Cortex of kidney (tissue), 1 donor: ENCODE measurements at places on chromosomes 6 and 20.

GRCh38 chr6:158095031-158095430 lies 73.0 kb downstream of the SERAC1 start:
- no peak for DNase-seq

DNA sequence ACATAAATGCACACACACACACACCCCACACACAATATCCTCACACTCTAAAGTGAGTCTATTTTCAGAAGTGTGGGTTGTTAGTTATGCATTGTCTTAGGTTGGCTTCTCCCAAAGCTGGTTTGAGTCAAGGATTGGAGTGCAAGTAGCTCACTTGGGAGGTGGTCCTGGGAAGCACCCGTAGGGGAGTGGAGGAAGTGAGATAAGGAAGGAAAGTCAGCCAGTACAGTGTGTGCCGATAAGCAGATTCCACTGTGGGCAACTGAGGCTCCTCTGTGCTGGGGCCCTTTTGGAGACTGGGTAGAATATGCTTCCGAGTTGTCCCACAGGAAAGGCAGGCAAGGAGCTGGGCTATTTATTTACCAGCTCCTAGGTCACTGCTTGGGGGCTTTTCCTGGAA lies 67.2 kb downstream of the PLCB4 start:
- DNase-seq = no peak

- DNase-seq = no peak
These were observed at the start of gene MC3R for GRCh38 chr20:56247954-56248782. MC3R (plus strand) TSS chr20:56248732; CDS start chr20:56248844, 112 bp downstream.

GRCh38 chr6:30824698-30825097 lies 59.6 kb upstream of the DDR1 start:
- no peak for DNase-seq

GRCh38 chr6:157891544-157892362 lies 68.7 kb downstream of the SNX9 start:
- no peak for DNase-seq

- DNase-seq = no peak
These were observed 12.2 kb downstream of the TREM1 start for GRCh38 chr6:41274256-41274655.

- no peak for DNase-seq
These were observed 37.4 kb downstream of the JAG1 start for GRCh38 chr20:10636326-10636818.

- DNase-seq = no peak
These were observed 594.7 kb upstream of the ADGRB3 start for GRCh38 chr6:68040312-68040778.

- DNase-seq = no peak
These were observed 18.2 kb upstream of the MYB start for GRCh38 chr6:135162678-135163439.

DNA sequence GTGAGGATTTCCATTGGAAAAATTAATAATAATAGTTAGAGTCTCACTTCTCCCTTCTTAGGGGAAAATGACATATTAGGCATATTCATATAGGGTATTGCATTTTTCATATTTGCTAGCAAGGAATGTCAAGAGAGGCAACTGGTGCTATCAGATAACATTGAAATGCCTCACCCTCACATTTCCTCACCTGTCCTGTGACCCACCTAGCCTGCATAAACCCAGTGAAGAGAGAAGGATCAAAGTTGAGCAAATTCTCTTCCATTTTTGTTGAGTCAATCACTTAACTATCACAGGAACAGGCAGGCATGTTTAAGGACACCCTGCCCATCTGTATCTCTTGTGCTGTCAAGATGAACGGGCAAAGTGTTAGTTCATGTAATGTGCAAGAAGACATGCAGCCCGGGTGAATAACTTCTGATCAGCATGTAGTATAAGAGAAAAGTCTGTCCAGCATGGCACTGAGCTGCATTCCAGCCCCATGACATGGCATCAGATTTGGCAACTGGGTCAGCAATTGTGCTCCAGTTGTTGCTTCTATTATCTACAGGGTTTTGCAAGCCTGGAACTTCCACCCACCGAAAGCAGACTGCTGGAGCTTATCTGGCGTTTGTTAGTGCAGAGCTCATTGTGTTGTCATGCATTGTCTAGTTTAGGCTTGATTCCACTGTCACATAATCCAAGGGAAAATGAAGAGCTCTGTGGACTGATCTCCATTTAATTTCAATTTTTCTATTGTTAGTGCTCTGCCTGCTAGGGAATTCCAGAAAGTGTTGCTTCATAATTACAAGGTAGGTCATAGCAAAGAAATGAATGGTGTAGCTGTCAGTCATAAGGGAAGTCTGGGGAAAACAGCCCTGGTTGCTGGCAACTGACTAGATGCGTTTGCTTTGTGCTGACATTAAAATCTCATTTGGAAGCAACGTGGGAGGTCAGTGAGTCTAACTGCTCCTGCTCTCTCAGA lies 138.4 kb upstream of the TNFAIP3 start:
- DNase-seq = no peak

DNA sequence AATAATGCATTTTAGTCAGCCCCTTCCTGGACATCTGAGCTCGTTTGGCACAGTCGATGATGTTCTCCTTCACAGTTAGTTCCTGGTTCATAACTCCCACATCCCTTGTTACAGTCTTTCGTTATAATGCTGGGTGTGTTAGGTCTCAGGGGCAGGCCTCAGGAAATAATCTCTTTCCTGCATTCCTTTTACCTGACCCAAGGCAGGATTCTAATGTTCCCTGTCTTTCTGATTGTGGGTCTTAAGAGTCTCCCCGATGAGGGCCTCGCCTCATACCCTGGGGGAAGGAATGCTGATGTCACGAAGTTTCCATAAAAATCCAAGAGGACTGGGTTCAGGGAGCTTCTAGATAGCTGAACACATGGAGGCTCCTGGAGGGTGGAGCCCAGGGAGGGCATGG lies 104.0 kb upstream of the CARMIL1 start:
- DNase-seq = no peak

DNA sequence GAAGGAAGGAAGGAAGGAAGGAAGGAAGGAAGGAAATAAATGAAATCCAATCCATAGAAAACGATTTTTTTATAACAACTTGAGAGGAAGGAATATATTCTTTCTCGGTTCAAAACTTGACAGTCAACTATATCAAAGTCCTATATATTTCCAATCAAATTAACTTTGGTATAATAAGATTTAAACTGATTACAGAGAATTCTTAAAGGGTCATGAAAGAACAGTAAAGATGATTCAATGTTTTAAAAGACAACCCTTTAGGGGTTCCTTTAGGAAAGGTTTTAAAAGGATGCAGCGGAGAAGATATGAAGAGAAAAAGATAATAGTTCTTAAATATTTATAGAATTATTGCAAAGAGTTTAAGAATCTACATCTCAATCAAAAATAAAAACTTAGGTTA lies 61.2 kb downstream of the ME1 start:
- no peak for DNase-seq

GRCh38 chr6:72657407-72658197 lies 35.7 kb downstream of the KCNQ5 start:
- no peak for DNase-seq

- DNase-seq = no peak
These were observed 24.1 kb upstream of the RALY start for GRCh38 chr20:33969563-33969962.

DNA sequence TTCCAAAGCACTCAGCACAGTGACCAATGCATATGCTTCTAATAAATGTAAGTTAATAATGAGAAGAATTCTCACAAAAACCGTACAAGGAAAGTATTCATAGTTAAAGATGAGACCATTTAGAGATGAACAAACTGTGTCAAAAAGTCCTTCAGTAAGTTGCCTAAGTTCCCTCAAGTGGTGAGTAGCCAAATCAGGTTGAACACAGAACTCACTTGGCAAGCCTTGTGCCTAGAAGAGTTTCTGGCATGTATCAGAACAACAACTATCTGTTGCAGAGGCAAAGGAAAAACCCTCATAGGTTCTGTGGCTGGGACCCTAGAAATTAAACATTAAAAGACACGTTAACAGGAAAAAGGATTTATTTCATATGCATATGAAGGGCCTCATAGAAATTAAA lies 129.6 kb upstream of the DOK5 start:
- DNase-seq = no peak

DNA sequence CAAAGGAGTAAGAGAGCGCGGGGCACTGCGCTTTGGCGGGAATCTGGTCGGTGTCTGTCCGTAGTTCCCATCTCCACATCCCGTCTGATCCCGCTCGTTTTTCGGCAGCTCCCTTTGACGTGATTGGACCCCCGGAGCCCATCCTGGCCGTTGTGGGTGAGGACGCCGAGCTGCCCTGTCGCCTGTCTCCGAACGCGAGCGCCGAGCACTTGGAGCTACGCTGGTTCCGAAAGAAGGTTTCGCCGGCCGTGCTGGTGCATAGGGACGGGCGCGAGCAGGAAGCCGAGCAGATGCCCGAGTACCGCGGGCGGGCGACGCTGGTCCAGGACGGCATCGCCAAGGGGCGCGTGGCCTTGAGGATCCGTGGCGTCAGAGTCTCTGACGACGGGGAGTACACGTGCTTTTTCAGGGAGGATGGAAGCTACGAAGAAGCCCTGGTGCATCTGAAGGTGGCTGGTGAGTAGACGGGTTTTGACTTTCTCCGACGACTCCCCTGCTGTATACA lies 1.4 kb downstream of the BTN1A1 start:
- DNase-seq = no peak

DNA sequence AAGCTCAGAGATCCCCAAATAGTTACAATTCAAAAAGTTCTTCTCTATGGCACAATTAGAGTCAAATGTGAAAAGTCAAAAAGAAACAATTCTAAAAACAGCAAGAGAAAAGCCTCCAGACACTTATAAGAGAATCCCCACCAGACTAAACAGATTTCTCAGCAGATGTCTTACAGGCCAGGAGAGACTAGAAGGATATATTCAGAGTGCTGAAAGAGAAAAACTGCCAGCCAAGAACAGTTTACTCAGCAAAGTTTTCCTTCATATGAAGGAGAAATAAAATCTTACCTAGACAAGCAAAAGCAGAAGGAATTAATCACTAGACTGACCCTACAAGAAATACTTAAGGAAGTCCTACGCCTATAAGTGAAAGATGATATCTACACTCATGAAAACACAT lies 176.1 kb upstream of the OPRM1 start:
- no peak for DNase-seq

DNA sequence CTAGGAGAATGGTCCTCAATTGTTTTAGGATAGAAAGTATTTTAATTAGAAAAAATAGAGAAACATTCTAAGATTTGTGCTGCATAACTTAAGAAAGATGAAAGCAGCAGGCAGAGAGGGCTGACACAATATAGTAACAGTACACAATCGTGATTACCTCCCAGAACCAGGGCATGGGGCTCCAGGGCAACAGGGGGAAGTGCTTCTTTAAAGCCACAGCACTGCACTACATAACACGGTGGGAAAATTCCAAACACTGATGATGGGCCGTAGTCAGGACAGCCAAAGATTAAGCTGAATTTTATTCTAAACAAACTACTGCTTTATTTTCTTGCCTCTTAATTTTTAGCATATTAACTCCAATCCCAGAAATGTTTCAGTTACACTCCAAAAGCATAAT lies 14.4 kb downstream of the EXOC2 start:
- no peak for DNase-seq

DNA sequence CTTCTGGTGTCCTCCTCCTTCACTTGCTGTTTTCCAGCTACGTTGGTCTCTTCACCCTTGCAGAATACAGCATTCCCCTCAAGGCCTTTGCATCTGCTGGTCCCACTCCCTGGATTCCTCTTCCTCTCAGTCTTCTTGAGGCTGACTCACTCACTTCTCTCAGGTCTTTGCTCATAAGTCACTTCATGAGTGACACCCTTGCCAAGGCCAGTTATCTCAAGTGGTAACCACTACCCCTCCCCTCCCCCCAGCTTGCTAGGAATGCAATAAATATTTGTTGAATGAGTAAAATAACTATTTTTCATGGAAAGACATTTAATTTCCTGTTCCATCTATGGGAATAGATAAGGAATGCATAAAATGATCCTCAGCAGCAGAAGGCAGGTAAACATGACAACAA lies 131.7 kb downstream of the PLCB4 start:
- DNase-seq = no peak

- DNase-seq = no peak
These were observed 5.3 kb downstream of the FBXO5 start for GRCh38 chr6:152977556-152977955.

DNA sequence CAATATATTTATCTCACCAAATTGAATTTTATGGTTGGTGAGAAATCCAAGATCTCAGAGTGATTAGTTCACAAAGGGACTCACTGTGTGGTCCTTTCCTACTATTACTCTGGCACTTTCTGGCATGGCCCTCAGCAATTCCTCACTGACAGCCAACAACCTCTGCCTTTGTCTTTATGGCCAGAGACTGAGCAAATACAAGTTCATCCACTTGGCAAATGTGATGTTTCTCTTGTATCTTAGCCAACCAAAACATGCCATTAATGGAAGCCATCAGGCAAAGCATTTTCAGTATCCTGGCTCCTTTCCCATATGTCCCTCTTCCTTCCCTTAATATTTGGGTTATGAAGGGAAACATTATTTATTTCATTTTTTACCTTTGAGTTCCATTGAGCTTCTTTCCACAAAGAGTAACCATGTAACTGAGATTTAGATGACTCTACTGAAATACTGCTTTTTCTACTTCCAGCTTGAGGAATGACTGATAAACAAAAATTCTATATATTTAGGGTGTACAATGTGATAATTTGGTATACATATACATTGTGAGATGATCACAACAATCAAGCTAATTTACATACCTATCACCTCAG lies 30.8 kb upstream of the SMLR1 start:
- DNase-seq = no peak

- DNase-seq = no peak
These were observed 7.4 kb upstream of the HLA-DRB1 start for GRCh38 chr6:32597024-32597423.

DNA sequence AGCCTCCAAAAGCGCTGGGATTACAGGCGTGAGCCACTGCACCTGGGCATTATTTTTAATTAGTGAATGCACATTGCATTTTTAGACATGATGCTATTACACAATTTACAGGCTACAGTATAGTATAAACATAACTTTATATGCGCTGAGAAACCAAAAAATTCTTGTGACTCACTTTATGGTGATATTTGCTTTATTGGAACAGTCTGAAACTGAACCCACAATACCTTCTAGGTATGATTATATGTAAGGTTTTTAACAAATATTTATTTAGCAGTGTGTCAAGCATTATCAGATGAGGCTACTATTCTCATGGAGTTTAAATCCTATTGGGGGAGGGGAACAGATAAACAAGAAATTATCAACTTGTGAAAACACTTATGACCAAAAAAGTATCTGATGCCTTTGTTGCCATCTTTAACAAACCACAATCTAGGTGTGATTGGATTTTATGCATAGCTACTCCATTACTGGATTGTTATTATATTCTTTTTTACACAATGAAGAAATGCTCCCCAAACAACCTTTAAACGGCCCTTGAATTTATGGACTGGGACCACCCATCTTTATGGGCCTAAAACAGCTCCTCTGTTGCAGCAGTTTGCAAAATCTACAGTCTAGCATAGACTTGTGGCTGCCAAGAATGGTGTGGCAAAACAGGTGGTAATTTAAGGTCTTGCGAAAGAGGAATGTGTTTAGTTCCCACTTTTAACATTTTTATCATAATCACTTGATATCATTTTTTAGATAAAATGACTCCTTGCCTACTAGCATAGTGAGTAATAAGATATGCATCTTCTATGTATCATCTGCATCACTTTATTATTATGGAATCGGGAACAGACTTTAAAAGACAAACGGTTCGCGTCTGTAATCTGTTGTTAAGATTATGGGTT lies 159.2 kb upstream of the C6orf118 start:
- no peak for DNase-seq
